ENCODE measurements at places on chromosomes 11 and 22. TPM values are rescaled to one million over a fixed set of nuclear protein-coding genes. Genes with fewer than 3 reads are reported as not detected.

Gene SCUBE2
- 0.31 TPM for total RNA-seq

Gene UCP3
- total RNA-seq, result 1.1 TPM

Gene CARD16
- 13.5 TPM for total RNA-seq

Gene BAIAP2L2
- total RNA-seq, result 0.08 TPM

Gene CREBZF
- total RNA-seq, result 40.8 TPM

Gene MFRP
- not detected for total RNA-seq

Gene TEX54
- total RNA-seq, result not detected

Gene SHISAL1
- total RNA-seq, result not detected

Gene ABCG4
- not detected for total RNA-seq

Gene OR5B3
- not detected for total RNA-seq

Gene CD3G
- total RNA-seq, result 0.21 TPM

Gene CFAP300
- total RNA-seq, result not detected

Gene APOBEC3G
- total RNA-seq, result 103 TPM

Gene KDM4F
- total RNA-seq, result not detected

Gene RASGRP2
- 9.0 TPM for total RNA-seq

Gene MAPK8IP2
- total RNA-seq, result 0.21 TPM

Gene CSNK1E
- 98.8 TPM for total RNA-seq

Gene RCOR2
- total RNA-seq, result 0.16 TPM

Gene PNPLA3
- not detected for total RNA-seq

Gene MMP1
- total RNA-seq, result not detected

Gene SLC22A25
- total RNA-seq, result not detected

Gene SEC14L2
- total RNA-seq, result 0.51 TPM

Gene MRGPRX4
- not detected for total RNA-seq

Gene MYBPC3
- not detected for total RNA-seq

Gene CALCA
- not detected for total RNA-seq

Gene FREY1
- 0.82 TPM for total RNA-seq

Gene OR52H1
- total RNA-seq, result 0.19 TPM

Gene OR51B5
- 0.18 TPM for total RNA-seq

Gene NAALAD2
- not detected for total RNA-seq

Gene DDI1
- total RNA-seq, result not detected

Gene KCTD14
- 0.38 TPM for total RNA-seq

All from GM12878 (cell line).